Kidney (tissue), 22 donors: ENCODE measurements at places on chromosomes 13 and 19. TPM values are rescaled to one million over a fixed set of nuclear protein-coding genes. Genes with fewer than 3 reads are reported as not detected.

GRCh38 chr13:49733181-49733951, 42.1 kb upstream of the EBPL start:
- DNase-seq, result no peak

The ANGPTL4 gene
- total RNA-seq, result 7.2 TPM

GRCh38 chr13:114124431-114124830, 8.0 kb downstream of the RASA3 start:
- DNase-seq, result peak; percentile 36

DNA sequence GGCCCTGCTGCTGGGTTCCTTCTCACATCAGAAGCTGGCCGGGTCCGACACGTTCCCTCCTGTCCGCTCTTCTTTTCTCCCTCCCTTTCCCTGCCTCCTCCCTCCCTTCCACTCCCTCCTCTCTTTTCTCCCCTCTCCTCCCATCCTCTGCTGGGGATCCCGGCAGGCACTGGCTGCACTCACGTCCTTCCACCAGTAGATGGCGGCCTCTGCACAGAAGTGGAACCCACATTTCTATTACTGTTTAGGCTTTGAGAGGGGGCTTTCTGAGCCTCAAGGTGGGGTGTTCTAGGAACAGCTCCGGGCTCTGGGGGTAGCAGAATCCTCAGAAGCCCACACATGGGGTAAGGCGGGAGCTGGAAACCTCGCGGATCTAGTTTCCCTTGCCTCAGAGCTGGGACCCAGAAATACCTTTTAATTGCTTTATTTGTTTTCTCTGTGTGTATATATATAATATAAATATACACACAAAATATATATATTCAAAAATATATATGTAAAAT, 294.2 kb downstream of the ZNF536 start:
- peak; percentile 52 for DNase-seq

The CATSPERD gene
- not detected for total RNA-seq
